ENCODE measurements at places on chromosomes 5 and 9.

- DNase-seq, result no peak
These were observed 437.1 kb upstream of the TLE4 start for GRCh38 chr9:79134654-79135053.

DNA sequence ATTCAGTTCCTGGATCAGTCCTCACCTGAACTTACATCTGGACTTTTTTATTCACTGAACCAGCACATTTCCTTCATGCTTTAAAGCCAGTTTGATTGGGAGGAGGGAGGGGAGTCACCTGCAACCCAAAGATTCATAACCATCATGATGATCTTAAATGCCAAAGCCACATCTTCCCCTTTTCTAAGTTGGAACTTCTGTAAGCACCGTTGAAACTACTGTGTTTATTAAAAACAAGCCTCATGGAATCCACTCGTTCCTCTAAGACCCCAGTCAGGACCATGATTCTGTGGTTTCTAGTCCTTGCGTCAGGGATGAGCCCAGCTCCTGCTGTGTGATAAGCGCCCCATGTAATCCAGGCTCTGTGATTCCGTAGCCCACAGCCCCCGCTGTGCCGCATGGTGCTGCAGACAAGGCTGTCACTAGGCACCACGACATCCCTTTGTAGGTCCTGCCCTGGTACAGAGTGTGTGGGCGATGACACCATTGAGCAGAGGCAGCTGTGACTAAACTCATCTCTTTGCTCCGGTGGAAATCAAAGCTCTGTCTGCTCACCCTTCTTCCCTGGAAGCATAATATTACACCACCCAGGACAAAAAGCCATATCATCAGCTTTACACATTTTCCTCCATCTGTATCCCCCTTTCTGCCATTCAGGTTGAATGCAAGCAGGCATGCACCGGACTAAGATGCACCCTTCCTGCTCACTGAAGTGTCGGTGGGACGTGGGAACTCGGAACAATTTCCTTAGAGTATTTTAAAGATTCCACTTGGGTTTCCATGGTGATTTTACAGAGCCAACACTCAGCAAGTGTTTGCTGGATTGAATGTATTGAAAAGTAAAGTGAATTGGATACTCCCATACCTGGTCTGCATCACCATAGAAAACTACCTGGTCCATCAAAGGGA is 132.0 kb upstream of the FSTL4 start:
- DNase-seq, result no peak

- DNase-seq, result no peak
These were observed 81.6 kb downstream of the TMEM215 start for GRCh38 chr9:32864971-32865370.

DNA sequence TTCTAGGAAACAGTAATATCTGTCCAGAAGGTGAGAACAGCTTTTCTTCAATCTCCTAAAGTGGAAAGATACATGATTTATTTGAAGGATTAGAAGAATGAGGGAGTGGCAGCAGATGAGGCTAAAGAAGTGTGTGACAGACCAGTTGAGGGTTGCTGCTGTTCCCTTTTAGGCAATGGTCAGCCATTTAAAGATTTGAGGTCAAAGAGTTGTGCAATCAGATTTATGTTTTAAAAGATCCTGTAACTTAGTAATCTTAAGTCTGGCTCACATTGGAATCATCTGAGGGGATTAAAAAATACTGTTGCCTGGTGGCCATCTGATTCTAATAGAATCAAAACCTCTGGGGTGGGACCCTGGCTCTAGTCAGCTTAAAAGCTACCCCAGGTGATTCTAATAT is 4.3 kb upstream of the SGCD start:
- no peak for DNase-seq

DNA sequence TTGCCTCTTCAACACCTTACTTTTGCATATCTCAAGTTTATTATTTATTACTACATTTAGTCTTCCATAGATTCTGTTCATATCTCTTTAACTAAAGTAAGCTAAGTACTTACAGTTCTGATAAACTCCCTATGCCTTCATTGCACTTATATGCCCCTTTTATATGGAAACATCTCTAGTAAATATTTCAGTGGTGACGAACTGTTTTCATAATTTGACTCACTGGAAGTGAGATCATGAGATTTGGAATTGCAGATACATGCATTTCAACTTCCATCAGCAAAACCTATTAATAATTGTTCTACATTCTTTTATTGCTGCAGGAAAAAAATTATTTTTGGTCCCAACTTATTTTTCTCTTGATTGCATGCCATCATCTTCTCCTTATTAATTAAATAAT is 263.5 kb downstream of the CD180 start:
- no peak for DNase-seq

- no peak for DNase-seq
These were observed 219.2 kb upstream of the MAP3K1 start for GRCh38 chr5:56596155-56596554.

GRCh38 chr5:125044491-125045282 is 298.2 kb upstream of the ZNF608 start:
- no peak for DNase-seq

DNA sequence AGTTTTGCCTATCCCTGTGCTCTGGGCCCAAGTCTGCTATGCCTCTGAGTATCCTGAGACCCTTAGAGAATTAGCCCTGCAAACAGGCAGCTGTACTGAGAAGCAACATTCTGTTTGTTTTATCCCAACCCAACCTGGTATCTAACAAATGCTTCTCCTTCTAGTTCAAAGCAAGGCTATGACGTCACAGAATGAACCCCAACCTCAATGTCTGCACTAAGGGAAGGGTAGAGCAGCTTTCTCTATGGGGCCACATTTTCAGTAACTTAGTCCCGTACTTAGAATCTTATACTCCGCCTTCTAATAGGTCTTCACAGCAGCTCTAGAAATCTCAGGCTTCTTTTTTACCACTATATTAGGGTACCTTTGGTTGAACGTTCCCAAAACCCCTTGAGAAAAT is 169.6 kb downstream of the TSSK1B start:
- DNase-seq, result no peak

DNA sequence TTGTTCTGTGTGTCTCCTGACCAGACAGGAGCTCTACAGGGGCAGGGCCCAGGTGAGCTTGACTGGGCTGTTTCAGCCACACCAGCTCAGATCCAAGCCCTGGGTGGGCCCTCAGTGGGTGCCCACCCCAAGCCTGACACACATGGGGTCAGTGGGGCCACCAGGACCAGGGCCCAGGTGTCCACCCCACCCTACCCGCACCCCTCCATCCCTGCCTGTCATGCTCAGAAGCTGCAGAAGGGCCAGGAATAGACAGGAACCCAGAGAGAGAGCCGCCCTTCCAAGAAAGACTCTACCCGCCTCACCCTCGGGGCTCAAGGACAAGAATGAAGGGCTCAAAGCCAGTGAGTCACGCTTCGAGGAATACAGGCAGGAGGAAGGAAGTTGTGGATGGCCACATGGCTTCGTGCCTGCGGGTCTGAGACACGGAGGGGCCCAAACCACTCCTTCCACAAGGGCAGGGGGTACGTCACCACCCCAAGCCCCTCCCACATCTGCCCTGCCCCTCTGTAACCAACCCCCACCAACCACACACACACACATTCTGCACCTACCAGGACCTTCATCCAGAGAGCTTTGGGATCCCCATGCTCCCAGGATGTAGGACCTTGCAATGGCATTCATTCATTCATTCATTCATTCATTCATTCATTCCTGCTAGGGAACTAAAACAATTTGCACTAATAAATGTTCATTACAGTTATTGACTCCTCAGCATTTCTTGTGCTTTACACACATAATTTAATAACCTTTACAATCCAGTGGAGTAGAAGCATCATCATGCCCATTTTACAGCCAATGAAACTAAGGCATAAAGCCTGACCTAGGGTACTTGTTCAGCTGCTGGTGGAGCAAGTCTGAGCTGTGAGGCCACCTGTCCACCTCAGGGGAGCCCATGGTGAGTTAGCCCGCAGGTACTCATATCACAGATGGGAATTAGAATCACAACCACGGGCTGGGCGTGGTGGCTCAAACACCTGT is 55.9 kb upstream of the STXBP1 start:
- DNase-seq, result peak; percentile 63

DNA sequence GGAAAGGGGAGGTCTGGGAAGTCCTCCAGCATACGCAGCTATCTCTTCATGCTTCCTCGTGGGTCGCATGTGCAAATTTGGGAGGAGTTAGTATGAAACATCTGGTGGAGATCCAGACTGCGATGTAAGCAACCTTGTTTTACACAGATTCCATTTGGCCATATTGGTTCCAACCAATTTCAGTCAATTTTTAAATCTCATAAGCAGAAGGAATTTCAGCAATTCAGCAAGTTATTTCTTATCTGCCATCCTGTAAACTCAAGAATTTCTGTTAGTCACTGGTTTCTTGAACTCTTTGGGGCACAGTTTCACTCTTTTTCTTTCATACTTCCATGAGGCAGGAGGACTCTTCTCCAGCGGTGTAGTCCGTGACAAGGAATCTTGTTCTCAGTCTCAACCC is 130.4 kb upstream of the CLINT1 start:
- no peak for DNase-seq

- DNase-seq, result no peak
These were observed 20.8 kb downstream of the FXN start for GRCh38 chr9:69056191-69056815.

DNA sequence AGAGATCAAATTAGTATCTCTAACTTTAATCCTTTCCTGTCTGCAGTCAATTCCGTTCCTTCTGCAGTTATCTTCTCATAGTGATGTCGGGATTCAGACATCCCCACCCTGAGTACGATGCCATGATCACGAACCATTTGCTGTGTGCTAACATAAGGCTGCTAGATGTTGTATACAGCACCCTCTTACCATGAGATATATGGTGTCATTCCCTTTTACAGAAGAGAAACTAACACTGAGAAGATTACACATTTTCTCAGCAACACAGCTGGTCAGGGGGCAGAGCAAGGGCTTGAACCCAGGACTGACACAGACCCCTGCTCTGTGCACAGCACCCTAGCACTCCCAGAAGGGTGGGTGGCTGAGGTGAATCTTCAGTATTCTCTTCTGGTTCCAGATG is 46.9 kb upstream of the HSD17B4 start:
- no peak for DNase-seq

GRCh38 chr5:95619096-95619495 is 791 bp upstream of the GPR150 start:
- no peak for DNase-seq

DNA sequence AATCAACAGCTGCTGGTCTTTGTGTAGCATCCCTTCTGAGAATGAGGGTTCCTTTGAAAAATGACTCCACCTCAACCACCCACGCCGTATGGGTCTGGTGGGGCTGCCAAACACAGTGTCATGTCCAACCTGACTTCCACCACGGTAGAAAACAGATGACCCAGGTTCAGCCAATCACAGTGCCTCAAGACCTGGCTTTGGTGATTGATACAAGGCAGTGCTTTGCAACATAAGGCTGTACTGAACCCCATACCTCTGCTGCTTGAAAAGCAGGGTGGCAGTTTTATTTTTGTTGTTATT is 11.5 kb upstream of the TGFBR1 start:
- DNase-seq, result no peak

DNA sequence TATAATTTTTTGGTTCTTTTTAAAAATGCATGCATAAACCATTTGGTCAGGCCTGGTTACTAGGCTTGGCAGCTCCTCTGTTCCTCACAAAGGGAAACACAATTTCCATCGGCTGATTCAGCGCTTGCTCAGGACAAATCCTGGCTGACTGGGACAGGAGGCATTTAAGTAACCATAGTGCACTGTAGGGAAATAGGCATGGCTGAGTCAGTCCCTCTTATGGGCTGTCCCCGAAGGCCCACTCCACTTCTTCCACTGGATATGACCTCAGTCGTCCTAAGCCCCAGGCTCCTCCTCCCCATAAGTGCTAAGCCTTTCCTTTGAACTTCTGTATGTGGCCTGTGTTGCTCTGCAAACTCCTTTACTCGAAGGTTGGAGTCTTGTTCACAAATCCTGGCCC is 71.2 kb upstream of the GLIS3 start:
- no peak for DNase-seq

DNA sequence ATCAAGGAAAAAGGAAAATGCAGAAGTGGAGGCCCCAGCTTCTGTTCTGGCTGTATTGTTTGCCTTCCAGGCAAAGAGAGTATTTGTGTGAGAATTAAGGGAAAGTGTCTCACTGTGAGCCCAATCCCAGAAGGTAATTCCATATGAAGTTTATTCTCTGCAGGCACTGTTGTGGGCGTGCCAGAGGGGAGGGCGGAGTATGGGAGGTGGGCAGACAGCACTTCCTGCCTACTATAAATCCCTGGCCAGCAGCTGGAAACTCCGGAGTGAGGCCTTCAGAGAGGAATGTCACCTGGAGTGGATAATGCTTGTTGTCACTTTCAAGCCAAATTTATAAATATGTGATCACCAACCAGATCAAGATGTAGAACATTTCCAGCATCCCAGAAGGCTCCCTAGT is 209.5 kb downstream of the ARHGAP26 start:
- no peak for DNase-seq

- DNase-seq, result no peak
These were observed 48.2 kb downstream of the CXXC5 start for GRCh38 chr5:139696167-139696893.

- no peak for DNase-seq
These were observed 476.4 kb downstream of the KDM4C start for GRCh38 chr9:7234144-7234543.

DNA sequence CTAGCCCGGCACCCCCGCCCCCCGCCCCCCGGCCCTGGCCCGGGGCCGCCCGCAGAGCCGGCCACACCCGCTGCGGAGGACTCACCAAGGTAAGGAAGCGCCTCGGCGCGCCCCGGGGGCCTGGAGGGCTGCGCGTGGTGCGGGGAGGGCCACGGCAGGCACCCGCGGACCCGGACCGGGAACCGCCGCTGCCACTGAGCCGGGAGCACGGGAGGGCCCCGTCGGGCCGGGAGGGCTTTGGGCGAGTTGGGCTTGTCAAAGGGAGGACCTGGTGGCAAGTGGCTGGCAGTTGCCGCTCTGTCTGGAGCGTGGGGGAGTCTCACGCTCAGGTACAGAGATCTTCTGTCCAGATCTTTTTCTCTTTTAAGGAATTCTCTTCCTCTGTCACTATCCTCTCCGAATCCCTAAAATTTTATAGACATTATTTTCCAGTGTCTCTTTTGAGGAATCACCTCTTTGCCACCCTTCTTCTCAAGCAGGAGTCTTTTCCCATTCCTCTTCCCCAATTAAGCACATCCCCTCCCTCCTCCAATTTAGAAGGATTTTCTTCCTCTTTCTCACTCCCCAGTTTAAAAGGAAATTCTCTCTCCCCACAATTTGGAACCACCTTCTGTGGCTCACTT is 11.3 kb upstream of the LHX2 start:
- no peak for DNase-seq

DNA sequence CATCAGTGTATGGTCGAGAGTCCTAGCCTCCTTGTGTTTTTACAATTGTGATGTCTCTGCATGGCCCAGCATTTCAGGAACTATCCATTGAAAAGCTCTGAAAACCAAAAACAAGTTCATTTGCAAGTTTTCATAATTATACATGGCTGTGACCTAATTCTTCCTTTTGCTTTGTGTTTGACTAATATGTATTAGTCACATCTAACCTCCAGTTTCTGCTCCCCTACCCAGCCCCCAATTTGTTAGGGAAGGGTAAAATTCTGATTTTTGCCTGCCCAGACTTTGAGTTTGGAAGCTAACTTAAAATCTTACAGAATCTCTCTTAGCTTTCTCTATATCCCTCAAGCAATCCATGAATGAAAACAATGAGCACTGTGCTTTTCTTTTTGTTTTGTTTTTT is 128.2 kb upstream of the SEMA6A start:
- no peak for DNase-seq

GRCh38 chr5:116898917-116899316 is 324.3 kb upstream of the SEMA6A start:
- no peak for DNase-seq

GRCh38 chr5:56259002-56259511 is 25.9 kb upstream of the ANKRD55 start:
- no peak for DNase-seq

GRCh38 chr9:86589273-86589672 is 235.1 kb upstream of the TUT7 start:
- no peak for DNase-seq

All from activated T-helper 1 cell treated with Interleukin-2 at 50 U/mL for 16 hours (primary cell).